ENCODE measurements at places on chromosomes 4 and X.

DNA sequence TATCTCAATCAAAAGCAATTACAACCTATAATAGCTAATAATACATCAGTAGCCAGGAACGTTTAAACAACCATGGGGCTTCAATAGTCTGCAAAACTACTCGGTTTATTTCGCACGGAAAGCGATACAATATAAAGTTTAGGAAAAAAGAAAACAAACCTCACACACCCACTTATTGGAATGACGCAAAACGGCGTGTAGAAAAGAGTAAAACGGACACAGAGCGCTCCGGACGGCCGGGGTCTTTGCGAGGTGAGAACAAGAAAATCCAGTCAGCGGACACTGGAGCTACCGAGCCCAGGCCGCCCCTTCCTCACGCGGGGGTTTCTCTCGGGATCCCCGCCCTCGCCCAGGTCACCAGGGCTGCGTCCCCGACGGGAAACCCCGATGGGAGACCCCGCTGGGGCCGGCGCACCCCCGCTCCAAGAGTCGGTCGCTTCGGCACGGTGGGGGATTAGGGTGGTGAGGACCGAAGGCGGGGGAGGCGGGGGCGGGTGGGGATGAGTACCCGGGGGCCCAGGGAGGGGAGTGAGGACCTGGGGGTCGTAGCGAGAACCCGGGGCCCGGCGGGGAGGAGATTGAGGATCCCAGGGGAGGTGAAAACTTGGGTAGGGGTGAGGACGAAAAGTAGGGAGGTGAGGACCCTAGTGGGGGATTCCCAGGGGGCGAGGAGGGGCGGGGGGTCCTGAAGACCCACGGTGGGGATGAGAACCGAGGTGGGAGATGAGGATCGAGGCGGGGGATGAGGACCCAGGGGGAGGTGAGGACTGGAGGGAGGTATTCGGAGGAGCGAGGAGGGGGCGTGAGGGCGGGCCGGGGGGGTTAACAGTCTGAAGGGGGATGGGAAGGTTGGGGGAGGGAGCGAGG, 737 bp downstream of the NELFA start:
- no peak for DNase-seq

DNA sequence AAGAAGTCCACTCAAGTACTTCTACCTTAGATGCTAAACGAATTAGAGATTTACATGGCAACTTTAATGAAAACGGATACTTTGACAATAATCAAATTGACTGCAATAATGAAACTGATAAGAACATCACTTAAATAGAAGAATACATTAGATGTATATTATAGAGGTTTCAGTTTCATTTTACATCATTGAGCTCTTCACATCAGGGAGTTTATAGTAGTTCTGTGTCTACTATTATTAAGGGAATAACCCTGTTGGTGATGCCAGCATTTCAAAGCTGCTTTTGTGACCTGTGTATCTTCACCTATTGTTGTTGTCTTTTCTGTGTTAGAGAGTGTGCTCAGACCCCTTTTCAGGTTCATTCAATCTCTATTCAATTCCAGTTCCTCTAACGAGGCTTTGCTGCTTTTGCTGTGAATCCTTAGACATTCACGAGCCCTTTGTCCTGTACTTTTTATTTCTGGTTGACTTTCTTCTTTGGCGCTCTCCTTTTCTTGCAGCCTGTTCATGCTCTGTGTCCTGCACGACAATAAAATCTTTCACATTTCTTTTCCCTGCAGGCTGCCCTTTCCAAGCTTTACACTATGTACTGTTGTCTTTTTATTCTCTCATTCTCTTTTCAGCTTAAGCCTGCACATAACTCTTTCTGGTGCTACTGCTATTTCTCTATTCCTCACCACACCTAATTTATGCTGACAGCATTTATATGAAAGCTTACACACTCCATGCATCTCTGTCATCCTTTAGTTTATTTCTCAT, 232.1 kb downstream of the CPE start:
- no peak for DNase-seq

GRCh38 chrX:132059973-132060540, 37.0 kb downstream of the STK26 start:
- no peak for DNase-seq

- DNase-seq, result no peak
Measured at GRCh38 chr4:159024266-159024665, 78.6 kb upstream of the RAPGEF2 start.

DNA sequence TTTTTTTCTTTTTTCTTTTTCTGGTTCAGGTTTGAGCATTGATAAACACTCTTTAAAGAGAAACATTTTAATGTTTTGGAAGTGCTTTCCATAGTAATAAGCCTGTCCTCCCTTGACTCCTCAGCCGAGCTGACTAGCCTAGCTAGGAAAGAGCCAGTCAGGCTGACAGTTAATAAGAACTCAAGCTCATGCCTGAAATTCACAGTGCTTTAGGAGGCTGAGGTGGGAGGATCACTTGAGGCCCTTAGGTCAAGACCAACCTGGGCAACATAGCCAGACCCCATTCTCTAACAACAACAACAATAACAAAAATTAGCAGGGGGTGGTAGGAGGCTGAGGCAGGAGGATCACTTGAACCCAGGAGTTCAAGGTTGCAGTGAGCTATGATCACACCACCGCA, 53.4 kb upstream of the ZCCHC13 start:
- DNase-seq, result no peak

- DNase-seq, result no peak
Measured at GRCh38 chrX:40625294-40625693, 2.1 kb downstream of the MPC1L start.

GRCh38 chrX:2751291-2751690, 549 bp upstream of the XG start:
- no peak for DNase-seq

DNA sequence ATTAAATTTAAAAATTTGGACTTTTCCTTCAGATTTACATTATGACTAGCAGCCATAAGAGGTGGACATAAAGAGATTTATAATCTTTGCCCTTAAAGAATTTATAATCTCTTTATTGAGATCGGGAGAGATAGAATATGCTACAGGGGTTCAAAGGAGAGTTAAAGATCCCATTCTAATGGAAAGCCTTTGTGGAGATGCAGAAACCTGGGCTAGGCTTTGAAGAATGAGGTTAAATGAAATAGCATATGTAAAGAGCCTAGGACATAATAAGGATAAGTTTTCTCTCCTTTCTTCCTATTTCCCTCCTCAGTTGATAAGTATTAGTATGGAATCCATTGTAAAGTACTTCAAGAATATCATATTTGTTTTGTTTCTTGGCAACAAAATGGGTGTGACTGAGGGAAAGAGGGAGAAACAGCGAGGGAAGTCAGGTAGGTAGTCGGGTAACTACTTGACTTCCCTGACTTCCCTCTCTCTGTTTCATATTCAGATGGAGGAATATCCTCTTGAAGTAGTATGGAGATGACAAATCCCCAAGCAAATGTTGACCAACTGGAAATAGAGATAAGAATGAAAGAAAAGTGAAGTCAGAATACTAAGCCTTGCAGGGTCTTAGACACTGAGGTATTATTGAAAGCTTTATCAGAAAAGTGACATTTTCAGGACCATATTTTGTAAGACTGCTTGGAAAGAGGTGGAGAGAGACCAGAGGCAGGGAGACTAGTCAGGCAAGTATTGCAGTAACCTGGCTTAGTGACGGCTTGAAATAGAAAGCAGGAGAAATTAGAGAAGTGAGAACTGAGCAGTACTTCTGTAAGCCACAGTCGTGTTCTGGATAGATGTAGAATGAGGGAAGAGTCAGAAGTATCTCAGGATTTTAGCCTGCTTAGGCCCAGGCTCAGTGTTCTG, 82.9 kb downstream of the PDLIM5 start:
- no peak for DNase-seq

GRCh38 chr4:99362768-99363167, 10.2 kb upstream of the ADH1C start:
- DNase-seq, result no peak

- no peak for DNase-seq
Measured at GRCh38 chr4:108877821-108878220, 115.0 kb upstream of the ETNPPL start.

GRCh38 chr4:154559494-154560418, 3.1 kb upstream of the FGB start:
- DNase-seq, result no peak

DNA sequence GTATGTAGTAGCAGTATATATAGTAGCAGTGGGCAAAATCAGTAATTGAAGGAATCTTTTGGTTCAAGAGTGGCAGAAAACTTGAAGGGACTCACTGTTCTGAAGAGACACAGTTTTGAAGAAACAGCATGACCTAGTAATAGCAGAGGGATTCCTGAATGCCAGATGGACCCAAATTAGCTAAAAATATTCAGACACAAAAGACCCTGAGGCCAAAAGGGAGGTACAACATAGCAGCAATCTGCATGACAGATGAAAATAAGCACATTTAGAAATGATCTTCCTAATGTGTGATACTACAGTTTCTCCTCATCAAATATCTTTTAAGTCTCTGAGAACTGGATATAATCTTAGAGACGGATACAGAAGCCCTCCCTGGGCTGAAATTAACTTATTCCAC, 536.6 kb downstream of the PPARGC1A start:
- no peak for DNase-seq

DNA sequence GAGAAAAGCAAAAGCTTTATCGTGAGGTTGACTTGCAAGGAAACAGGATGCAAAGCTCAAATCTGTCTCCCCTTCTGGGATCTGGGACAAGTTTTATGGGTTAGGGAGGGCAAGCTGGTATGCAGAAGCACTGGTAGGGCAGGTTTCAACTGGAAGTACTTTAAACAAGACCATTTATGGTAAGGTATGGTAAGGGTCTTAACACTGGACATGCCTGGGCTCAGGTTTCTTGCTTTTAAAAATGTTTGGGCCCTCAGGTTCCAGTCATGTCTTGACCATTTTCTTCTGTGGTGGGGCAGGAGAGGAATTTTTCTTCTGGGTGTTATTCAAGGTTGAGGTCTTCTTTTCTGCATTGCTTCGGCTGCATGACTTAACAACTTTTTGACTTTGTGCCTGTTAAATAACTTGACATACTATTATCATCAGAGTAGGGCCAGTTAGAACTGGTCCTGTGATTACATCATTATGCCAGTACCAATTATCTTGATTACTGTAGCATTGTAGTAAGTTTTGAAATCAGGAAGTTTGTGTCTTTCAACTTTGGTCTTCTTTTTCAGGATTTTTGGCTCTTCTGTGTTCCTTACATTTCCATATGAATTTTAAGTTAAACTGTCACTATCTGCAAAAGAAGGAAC, 33.7 kb downstream of the CD38 start:
- no peak for DNase-seq

GRCh38 chr4:121968859-121969258, 17.0 kb upstream of the TRPC3 start:
- DNase-seq, result no peak

DNA sequence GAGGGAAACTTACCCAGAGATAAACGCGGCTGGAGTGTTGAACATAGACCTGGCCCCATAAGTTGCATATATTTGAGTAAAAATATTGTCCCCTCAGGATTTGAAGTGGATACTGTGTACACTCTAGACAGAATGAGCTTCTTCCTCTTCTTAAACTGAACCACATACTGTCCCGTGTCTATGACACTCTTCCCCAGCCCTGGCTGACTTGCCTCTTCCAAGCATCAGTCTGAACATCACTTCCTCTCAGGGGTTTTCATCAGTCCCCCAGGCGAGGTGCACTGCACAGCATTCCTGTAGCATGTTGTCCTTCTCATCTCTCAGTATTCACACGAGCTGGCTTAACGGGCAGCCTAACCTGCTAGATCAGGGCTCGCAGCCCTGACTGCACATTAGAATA, 80.5 kb upstream of the TMEM150C start:
- no peak for DNase-seq

GRCh38 chr4:2442175-2442993, 23.6 kb downstream of the CFAP99 start:
- no peak for DNase-seq

- DNase-seq, result no peak
Measured at GRCh38 chr4:186082221-186082620, 13.3 kb downstream of the TLR3 start.

GRCh38 chrX:71214604-71215337, 8.3 kb upstream of the GJB1 start:
- no peak for DNase-seq

- no peak for DNase-seq
Measured at GRCh38 chrX:133497356-133497755, 82.1 kb upstream of the GPC4 start.

GRCh38 chr4:160570271-160570670, 1467.4 kb downstream of the RAPGEF2 start:
- DNase-seq, result no peak

GRCh38 chr4:113497154-113497884, 264.2 kb downstream of the CAMK2D start:
- no peak for DNase-seq

DNA sequence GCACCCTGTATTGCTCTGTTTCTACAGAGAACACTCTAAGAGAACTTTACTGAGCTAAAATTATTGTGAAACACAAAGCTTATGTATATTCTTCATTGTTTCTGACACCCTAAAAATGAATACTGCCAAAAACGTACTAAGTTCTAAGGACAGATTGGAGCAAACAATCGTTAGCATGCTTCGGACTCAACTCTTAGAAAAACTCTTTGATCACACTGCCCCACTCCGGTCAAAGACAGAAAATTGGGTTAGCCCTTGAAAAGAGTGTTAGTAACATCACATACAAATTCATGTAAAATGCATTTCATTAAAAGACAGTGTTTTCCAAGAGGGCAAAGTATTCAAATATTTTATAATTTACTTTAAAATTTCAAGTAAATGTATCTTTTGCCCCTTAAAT, 177.4 kb downstream of the DCHS2 start:
- DNase-seq, result no peak

- DNase-seq, result no peak
Measured at GRCh38 chrX:103431316-103431715, 55.0 kb downstream of the BEX3 start.

DNA sequence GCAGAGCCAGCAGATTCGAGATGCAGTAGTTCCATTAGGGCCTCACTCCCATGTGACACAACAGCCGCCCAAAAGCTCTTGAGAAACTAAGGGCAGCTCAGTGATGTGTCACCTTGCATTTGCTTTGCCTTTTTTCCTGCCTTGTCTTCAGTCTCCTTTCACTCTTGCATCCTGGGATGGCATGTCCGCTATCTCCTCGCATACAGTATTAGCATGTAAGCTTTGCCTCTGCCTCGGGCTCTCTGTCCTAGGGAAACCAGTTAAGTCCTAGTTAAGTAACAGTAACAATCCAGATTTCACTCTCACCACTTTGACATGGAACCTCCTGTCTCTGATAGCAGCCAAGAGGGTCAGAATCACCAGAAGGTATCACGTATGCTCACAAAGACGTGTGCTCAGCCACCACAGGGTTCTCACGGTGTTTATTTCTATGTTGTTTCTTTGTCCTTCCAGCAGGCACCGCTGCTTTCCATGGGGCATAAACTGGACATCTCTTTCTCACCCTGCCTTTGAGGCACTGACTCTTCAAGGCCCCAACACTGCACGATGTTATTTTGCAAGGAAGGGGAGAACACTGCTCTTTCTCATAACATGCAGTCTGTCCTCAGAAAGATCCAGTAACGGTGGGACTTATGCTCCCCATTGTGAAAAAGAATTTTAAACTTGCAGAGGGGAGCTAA, 26.7 kb upstream of the SORBS2 start:
- no peak for DNase-seq

GRCh38 chr4:122163301-122163700, 11.2 kb downstream of the BLTP1 start:
- no peak for DNase-seq

GRCh38 chr4:101807351-101807750, 16.8 kb downstream of the BANK1 start:
- DNase-seq, result no peak

All from activated T-helper 1 cell treated with anti-CD3 and anti-CD28 coated beads, Interleukin-12 subunit alpha, Interleukin-12 subunit beta, Interleukin-2, Interleukin-4 antibody, amounts not matched to agents 30 ng/mL and 10 ng/mL and 1 ng/mL, durations not matched to agents 14 hours and 24 hours and 36 hours (primary cell).